Activated T-cell treated with anti-CD3 and anti-CD28 coated beads, Interleukin-2, amount 50 U/mL, for 72 hours (primary cell): ENCODE measurements at places on chromosomes 16 and 17.

DNA sequence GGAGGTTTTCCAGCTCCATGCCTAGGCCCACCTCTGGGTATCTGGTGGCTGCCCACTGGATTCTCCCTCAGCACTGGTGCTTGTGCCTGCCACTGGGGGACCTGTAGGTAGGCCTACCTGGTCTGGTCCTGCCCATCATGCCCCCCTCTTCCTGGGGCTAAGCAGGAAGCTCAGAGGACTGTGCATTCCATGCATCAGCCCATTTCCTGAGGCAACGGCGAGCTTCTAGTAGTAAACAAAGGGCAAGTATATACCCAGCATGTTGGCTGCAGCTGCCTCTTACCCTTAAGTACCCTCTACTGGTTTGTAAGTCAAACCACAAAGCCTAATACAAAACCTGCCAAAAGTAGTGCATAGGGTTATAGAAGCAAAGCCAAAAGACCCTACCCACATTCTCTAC lies 37.5 kb downstream of the SDR42E1 start:
- no peak for DNase-seq

DNA sequence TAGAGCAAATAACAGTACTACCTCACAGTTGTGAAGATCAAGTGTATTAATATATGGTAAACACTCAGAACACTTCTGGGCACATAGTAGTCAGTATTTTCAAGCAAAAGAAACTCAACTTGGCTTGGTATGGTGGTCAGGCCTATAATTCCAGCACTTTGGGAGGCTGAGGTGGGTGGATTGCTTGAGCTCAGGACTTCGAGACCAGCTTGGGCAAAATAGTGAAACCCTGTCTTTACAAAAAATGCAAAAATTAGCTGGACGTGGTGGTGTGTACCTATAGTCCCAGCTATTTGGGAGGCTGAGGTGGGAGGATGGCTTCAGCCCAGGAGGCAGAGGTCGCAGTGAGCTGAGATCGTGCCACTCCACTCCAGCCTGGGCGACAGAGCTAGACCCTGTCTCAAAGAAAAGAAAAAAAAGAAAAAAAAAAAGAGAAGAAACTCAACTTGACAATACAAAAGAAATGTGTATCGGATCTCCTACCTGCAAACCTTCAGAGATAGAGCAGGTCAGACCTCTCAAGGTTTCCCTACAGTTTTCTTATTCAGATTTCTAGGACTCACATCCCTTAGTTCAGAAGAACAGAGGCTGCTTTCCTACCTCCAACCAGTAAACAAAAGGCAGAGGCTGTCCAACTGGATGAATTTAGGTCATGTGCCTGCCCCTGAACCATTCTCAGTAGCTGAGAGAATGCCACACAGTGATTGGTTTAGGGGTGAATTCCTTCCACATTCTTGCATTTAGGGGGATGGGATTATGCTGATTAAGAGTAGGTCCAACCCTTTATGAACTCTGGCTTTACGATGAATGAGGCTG lies 1.7 kb upstream of the KPNA2 start:
- no peak for DNase-seq

GRCh38 chr16:55125818-55126385 lies 195.2 kb downstream of the IRX5 start:
- DNase-seq, result no peak

- no peak for DNase-seq
These were observed 20.1 kb downstream of the HBQ1 start for GRCh38 chr16:200388-200787.

DNA sequence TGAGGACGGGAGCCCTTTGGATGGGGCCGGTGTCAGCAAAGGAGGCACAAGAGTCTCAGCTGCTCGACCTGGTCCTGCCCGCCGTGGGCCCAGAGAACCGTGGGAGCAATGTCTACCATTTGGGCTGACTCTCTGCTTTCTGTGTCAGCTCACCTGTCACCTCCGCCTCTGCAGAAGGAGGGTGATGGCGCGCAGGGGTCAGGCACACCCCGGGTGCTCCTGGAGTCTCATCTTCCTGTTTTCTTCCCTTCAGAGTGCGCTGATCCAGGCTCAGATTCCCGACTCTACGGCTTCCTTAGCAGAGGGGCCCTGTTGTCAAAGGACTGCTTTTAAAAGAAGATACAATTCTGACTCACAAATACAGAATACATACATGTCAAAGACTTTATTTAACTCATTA lies 167.1 kb downstream of the BANP start:
- no peak for DNase-seq

DNA sequence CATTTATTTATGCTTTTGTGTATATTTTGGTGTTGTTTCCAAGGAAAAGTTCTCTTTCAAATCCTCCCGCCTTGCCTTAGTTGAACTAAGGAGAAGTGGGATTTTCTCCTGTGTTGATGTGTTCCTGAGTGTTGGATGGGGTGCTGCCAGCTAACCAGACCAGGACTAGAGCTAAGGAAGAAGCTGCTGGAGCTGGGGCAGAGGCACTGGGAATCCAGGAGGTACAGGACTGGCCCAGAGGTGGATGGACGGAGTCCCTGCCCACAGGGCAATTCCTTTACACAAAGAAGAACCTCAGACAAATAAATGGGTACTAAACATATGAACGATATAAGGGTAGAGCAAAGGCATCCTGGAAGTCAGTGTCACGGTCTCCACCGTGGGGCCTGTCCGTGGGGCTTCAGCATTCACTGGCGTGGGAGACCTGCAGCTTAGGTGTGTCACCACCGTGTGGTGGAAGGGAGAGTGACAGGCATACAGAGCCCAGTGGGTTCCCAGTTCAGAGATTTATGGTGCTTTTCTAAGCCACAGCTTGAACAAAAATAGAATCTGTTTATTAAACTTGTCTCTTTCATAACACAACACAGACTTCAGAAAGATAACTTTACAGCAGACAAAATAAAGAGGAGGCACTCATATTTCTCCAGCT lies 270.7 kb downstream of the NTN1 start:
- peak; percentile 60 for DNase-seq

DNA sequence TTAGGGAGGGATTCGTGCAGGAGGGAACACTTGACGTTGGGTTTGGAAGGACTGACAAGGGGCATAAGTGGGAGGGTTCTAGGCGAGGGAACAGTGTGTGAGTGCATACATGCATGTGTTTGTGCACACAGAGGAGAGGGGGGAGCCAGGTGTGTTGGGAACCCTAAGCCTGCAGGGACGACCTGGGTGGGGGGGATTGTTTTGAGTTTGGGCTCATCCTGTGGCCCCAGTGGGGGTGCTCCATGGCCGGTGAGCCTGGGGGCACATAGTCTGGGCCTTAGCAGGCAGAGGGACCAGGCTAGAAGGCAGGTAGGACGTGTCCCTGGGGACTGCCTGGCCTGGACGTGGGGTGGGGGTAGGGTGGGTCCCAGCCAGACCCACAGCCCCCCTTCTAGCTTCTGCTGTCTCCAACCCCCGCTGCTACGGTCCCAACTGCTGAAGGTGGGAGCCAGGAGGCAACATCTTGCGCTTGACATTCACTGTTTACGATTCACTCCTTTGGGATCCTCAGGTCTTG lies 11.9 kb upstream of the RASD1 start:
- DNase-seq, result no peak
